Suppressor macrophage treated with lipopolysaccharide for 4 hours (primary cell): ENCODE measurements at places on chromosomes 2 and 18.

GRCh38 chr2:238803996-238804870, 43.7 kb upstream of the TWIST2 start:
- no peak for DNase-seq

DNA sequence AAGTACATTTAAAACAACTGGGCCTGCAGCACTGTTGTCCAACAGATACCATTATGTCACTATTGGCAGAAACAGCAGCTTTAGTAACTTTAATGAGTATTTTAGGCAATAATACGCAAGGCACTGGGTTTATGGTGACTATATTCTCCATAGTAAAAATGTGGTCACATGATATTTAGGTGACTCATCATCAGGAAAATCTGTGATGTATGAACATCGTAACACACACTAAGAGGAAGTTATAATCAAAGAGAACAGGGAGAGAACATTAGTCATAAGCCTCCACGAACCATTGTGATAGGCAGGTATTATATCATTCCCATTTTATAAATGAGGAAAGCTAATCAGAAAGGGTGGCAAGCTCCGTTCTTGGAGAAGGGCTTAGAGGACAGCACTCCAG, 36.9 kb downstream of the RAPH1 start:
- DNase-seq, result peak; percentile 76

- DNase-seq, result no peak
These were observed 100.2 kb downstream of the ICA1L start for GRCh38 chr2:202771336-202771735.

- DNase-seq, result no peak
These were observed 226.1 kb upstream of the APCDD1 start for GRCh38 chr18:10228326-10228725.

GRCh38 chr2:156430236-156430979, 5.8 kb upstream of the GPD2 start:
- peak; percentile 73 for DNase-seq

DNA sequence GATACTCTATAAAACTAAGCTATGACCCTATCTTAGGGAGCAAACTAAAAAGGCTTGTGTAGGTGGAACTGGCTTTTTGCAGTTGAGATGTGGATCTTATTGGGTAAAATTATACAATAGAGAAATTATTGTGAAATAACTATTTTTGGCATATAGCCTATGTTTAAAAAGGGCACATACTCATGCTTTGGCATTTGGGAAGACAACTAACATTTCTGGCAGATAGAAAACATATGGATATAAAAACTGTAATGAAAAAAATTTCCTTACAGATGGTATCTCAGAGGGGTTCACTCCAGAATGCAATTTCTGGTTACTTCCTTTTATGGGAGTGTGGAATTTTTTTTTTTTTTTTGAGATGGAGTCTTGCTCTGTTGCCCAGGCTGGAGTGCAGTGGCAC, 120.1 kb upstream of the CCDC195 start:
- no peak for DNase-seq

GRCh38 chr2:173874003-173874893, 90.9 kb downstream of the SP3 start:
- peak; percentile 15 for DNase-seq

- DNase-seq, result no peak
These were observed 12.9 kb upstream of the MC5R start for GRCh38 chr18:13810950-13811485.

GRCh38 chr2:97005353-97005752, 19.0 kb upstream of the FAM178B start:
- DNase-seq, result peak; percentile 23

DNA sequence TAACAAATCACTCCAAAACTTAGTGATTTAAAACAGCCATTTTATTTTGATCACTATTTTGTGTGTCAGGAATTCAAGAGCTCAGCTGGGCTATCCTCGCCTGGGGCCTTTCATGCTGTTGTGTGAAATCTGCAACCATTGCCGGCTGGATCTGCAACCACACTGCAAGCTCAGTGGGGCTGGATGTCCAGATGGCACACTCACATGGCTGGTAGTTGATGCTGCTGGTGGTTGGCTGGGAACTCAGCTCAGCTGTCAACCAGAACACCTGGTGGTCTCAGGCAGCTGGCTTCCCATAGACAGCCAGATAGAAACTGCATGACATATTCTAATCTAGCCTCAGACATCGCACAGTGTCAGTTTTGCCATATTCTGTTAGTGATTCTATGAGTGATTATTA, 30.6 kb upstream of the AP1S3 start:
- no peak for DNase-seq

- peak; percentile 59 for DNase-seq
These were observed 12.0 kb upstream of the DARS1 start for GRCh38 chr2:135997380-135997779.

DNA sequence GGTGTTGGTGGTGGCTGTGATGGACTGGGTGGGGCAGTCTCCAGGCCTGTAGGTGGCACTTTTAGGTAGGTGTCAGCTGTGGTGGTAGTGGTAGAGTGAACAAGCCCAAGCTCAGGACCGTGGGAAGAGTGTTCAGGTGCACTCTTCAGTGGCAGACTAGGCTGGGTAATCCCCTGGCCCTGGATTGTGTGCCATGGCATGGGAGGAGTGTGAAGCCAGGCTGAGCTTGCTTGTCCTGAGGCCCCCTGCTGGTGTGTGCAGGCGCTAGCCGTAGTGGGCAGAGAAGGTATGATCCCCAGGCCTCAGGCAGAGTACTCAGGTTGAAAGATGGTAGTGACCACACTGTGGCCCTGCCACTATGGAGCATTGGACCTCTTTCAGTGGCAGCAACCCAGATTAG, 850.3 kb downstream of the DSC3 start:
- no peak for DNase-seq

DNA sequence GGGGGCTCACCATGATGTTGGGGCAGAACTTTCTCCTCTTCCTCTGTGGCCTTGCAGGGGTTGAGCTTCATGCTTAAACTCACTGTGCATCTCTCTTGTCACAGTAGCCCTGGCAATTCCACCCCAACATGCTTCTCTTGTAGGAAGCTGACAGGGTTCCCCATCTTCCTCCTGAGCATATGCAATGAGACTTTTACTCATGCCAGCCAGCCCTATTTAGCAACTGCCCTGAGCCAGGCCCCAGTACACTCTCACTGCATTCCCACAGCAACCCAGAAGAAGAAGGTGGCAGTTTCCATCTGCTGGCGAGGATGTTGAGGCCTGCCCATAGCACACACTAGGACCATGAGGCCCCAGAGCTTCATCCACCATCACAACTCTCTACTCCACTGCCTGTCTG, 72.2 kb upstream of the TEX51 start:
- DNase-seq, result peak; percentile 12

GRCh38 chr2:175003875-175004729, 1.1 kb downstream of the CHN1 start:
- no peak for DNase-seq

- DNase-seq, result peak; percentile 39
These were observed 43.7 kb downstream of the CD8B2 start for GRCh38 chr2:106530866-106531265.

- no peak for DNase-seq
These were observed 29.1 kb downstream of the SLC4A5 start for GRCh38 chr2:74314107-74314506.

- no peak for DNase-seq
These were observed 282.9 kb downstream of the DYSF start for GRCh38 chr2:71736091-71736861.

GRCh38 chr2:120243211-120243610, 9.4 kb upstream of the RALB start:
- DNase-seq, result peak; percentile 75

DNA sequence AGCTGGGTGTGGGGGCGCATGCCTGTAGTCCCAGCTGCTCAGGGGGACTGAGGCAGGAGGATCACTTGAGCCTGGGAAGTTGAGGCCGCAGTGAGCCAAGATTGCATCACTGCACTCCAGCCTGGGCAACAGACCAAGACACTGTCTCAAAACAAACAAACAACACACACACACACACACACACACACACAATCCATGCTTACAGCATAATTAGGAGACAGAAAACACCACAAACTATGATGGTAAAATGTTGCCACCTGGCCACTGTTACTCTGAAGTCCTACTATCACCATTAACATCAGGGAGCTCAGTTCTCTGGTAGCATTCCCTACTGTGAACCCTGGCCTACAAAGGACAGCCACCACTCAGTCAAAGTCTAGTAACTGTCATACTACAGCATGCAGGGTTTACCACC, 18.3 kb downstream of the DNPEP start:
- DNase-seq, result no peak

GRCh38 chr2:39368846-39369245, 68.2 kb downstream of the MAP4K3 start:
- DNase-seq, result no peak

DNA sequence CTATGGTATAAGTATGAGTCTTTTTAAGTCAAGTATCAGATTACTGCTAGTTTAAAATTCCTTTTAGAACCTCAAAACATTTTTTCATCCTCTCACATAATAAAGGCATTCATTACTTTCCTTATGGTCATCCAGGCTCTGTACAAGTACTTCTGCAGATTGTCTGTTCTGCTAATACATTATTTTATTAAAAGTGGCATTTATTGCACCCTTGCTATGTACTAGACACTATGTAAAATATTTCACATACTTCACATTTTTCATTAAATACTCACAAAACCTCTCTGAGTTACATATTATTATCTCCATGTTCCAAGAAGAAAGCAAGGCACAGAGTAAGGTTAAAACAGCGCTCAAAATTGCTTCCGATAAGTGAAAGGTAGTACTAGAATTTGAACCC, 84.1 kb downstream of the RAPH1 start:
- no peak for DNase-seq

GRCh38 chr2:28628987-28629386, 122.6 kb upstream of the PPP1CB start:
- no peak for DNase-seq

DNA sequence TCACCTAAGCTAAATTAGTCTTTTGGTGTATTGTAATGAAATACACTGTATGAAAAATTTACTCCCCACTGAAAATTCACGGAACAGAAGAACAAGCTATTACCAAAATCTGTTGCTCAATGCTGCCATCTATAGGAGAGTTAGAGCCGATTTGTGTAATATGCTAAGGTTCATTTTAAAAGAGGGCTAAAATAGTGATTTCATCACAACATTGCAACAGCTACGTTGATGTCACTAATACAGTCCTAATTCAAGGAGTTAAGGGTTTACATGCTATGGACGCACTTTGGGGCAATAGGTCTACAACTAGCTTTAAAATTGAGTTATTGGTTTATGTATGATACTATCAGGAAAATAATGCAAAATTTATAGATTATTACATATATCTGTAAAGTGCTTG, 3.0 kb upstream of the IRS1 start:
- DNase-seq, result peak; percentile 87

- no peak for DNase-seq
These were observed 24.0 kb upstream of the GALNT5 start for GRCh38 chr2:157233506-157233905.

GRCh38 chr18:24443870-24444269, 16.6 kb upstream of the HRH4 start:
- peak; percentile 61 for DNase-seq

DNA sequence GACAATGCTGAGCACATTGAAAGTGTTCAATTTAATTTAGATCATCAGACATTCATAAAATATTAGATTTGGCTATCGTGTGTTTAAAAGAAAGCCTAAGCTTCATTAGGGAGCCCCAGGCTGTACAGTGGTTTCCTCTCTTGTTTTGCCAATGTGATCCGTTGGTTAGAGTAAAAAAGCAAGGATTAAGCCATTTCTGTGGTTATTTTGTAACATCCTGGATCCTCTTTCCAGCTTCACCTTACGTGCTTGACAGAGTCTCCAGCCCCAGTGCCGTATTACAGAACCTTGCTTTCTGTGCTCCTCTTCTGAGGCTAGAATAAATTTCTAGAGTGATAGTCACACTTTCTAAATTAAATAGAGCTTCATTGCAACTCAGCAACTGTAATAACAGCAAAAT, 289.3 kb upstream of the LINC00305 start:
- no peak for DNase-seq

GRCh38 chr2:134460583-134460998, 206.7 kb downstream of the MGAT5 start:
- peak; percentile 31 for DNase-seq

- DNase-seq, result no peak
These were observed 46.9 kb upstream of the EFEMP1 start for GRCh38 chr2:55970500-55970899.

DNA sequence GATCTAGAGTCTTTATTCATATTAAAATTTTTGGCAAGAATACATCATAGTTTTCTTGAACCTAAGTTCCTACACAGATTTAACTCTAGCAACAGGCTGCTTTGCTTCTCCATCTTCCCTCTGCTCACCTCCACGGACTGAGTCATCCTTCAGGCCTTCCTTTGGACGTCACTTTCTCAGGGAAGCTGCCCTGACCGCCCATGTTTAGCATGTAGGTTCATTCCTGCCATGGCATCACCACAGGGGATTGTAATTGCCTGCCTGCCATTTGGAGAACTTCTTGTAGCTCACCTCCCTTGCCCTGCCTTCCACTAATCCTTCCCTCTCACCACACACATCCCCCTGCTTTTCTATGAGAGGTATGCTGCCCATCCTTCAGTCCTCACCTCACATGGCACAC, 43.9 kb upstream of the B3GNT2 start:
- DNase-seq, result no peak

- no peak for DNase-seq
These were observed 96.3 kb upstream of the TMEM18 start for GRCh38 chr2:773256-774160.

DNA sequence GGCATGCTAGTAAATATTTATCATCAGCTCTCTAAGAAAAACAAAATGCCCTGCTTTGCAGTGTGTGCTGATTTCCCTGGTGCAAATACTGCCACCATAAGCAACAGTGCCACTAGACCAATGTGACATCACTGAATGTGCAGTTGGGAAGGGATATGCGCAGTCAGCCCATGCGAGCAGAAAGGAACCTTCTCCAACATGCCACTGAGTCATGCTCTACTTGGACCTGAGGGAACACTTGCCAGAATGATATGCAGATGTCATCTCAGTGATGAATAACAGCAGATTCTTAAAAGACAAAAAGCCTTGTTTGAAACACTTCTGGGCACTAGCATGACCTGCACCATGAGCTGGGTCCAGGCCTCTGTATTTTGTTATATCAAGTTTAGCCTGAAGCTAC, 55.3 kb upstream of the REL start:
- peak; percentile 75 for DNase-seq

GRCh38 chr2:201261471-201261870, 1.1 kb downstream of the CASP8 start:
- no peak for DNase-seq

GRCh38 chr2:164495491-164496223, 125.6 kb downstream of the GRB14 start:
- no peak for DNase-seq

- DNase-seq, result no peak
These were observed 153.9 kb upstream of the ERBB4 start for GRCh38 chr2:212692466-212692865.

DNA sequence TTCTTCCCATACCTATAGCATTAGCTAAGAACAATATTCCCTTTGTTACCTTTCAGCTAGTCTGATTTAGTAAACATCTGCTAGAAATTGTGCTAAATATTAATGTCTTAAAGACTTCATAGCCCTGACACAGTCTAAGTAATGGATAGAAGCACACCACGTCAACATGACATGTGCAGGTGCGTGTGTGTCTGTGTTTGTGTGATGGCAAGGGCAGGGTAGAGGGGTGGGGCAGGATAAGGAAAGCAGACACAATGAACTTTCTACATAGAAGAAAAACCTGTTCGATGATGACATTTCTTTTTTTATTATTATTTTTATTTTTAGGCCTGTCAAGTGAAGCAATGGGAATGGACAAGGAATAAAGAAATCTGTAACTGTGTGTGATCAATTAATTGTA, 223.3 kb downstream of the NOL4 start:
- DNase-seq, result no peak

GRCh38 chr2:143140864-143141661, 11.8 kb downstream of the ARHGAP15 start:
- peak; percentile 46 for DNase-seq
